Stimulated activated CD8-positive, alpha-beta memory T cell treated with anti-CD3 and anti-CD28 coated beads, Interleukin-4, amount 100 ng/mL, for 4 hours (primary cell): ENCODE measurements at places on chromosomes 6 and 20.

DNA sequence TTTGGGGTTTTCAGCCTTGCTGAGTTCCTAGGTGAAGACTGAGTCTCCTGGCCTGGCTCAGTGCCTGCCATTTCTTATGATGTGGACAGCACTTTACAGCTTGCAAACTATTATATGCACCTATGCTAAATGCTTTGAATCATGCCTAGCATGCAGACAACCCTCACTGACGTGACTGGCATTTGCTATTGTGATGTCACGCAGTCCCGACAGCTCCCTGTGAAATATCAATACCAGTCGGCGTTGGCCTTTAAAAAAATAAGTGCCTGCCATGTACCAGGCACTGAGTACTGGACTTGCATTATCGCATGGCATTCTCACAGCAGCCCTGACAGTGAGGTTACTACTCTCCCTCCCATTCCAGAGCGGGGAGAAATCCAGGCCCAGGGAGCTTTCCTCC, 35.5 kb downstream of the UQCC2 start:
- DNase-seq, result no peak

DNA sequence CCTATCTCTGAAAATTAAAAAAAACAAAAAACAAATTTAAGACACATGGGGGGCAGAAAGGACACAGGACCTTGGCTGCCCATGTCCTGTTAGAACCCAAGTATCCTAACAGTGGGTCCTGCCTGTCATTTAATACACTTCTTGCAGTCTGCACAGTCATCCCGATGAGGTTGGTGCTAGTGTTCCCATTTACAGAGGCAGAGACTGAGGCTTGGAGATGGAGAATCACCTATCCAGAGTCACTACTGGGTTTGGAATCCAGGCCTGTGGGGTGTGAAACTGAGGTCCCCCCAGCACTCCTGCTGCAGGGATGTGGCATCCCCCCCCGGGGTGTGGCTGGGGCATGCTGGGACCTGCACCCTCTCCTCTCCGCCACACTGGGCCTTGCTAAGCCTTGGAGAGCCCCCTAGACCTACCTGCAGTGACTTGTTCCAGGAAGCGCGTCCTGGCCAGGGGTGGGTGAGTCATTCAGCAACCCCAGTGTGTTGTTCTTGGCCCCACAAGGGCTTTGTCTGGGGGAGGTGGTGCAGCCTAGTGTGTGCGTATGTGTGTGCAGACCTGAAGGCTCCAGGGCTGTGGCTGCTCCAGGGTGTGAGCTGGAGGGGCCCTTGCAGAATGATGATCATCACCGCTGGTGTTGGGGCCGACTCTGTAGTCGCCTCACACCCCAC, 49.7 kb downstream of the BCAS4 start:
- peak; percentile 35 for DNase-seq

DNA sequence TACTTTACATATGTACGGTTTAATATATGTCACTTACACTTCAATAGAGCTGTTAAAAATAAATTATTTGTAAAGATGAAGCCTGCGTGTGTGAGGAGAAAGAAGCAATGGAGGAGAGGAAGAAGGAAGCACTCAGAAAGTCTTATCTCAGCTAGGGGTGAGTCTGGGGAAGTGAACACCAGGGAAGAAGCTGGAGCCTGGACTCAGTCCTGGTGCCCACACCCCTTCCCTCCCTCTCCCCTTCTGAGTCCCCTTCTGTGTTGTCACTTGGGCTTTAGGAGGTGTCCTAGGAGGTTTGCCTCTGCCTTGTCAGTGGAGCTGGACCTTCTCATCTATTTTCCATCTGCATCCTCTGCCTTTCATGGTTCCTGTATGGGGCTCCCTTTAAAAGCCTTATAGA, 1.9 kb downstream of the SIRPB2 start:
- no peak for DNase-seq

DNA sequence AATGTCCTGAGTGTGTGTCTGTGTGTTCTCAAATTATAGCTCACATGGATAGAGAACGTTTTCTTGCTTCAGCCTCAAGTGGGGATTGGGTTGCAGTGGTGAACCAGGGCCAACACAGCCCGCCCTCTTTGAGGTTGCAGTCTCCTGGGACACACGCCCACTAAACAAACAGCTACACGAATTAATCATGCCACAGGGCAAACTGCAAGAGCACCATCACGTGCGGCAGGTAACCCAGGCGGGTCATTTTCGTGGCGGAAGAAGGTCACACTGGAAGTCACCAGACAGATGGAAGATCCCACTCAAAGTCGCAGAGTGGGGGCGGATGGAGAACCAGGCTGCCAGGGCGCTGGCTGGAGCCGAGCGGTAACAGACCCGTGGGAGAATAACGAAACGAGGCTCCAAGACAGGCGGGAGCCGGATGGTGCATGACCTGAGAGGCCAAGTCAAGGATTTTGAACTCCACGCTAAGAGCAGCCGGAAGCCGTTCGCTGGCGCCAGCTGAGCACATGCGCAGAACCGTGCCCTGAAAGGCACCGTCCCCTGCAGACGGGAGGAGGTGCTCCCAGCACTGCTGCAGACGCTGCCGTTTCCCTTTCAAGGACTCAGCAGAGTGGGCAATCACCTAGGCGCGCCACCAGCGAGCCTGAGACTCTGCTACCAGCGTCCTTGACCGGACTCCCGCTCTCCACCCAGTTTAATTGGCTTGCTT, 10.7 kb downstream of the DLL1 start:
- DNase-seq, result no peak

DNA sequence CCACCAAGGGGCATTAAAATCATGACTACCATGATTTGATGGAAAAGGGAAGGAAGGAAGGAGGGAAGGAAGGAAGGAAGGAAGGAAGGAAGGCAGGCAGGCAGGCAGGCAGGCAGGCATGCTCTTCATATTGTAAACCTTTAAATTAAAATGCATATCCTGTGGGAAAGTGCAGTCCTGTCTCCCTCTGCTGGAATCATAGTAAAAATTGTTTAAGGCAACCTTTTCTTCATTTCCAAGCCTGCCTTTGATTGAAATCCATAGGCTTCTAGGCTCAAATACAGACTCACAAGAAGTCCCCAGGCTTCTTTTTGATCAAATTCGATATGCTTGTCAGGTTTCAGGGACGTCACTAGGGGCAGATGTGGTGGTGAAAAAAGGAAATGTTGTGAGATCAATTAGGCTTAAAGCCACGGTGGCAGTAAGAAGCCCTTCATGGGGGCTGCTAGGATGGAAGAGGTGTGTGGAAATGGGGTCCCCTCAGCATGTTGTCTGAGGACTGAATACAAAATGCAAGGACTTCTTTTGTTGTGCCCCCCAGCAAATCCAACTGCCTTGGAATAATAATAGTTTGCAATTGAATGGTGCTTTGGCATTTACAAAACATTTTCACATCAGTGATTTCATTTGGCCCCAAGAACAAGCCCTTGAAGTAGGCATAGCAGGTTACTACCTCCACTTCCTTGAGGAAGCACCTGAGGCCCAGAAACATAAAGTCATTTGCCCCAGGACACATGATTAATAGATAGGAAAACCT, 25.6 kb upstream of the GABRR1 start:
- no peak for DNase-seq
